ENCODE measurements at places on chromosomes 12 and 14.

DNA sequence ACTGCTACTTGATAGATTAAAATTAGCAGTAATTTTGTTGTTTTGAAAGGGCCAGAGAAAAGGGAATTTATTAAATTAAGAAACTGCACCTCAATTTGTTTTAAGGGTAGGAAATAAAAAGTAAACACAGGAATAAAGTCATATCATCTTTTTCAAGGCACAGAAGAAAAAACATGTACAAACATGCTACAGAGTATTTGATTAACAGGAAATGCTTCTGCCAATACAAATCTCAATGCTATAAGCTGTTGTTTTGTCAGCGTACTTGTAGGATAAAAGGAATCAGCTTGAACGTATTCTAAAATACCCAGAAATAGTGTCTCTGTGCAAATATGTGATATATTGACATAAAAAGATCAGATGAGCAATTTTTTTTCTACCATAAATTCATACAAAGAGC is 474.0 kb upstream of the MGAT4C start:
- no peak for DNase-seq

DNA sequence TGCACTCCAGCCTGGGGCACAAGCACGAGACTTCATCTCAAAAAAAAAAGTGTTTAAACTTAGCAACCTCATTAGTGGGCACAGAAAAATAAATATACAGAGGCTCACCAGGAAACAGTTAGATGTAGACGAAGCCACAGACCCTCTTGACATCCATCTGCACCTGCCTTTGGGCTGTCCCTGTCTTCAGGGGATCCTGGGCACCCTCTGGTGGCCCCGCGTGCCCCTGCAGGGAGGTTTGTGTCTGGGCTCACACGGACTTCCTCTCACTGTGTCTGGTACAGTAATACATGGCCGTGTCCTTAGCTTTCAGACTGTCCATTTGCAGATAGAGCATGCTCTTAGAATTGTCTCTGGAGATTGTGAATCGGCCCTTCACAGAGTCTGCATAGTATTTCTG is 916.5 kb downstream of the TMEM121 start:
- DNase-seq: peak; percentile 21

GRCh38 chr14:22844221-22845102 is 8.1 kb downstream of the MMP14 start:
- DNase-seq: no peak

- no peak for DNase-seq
These were observed 140.5 kb downstream of the PHLDA1 start for GRCh38 chr12:75891072-75891471.

DNA sequence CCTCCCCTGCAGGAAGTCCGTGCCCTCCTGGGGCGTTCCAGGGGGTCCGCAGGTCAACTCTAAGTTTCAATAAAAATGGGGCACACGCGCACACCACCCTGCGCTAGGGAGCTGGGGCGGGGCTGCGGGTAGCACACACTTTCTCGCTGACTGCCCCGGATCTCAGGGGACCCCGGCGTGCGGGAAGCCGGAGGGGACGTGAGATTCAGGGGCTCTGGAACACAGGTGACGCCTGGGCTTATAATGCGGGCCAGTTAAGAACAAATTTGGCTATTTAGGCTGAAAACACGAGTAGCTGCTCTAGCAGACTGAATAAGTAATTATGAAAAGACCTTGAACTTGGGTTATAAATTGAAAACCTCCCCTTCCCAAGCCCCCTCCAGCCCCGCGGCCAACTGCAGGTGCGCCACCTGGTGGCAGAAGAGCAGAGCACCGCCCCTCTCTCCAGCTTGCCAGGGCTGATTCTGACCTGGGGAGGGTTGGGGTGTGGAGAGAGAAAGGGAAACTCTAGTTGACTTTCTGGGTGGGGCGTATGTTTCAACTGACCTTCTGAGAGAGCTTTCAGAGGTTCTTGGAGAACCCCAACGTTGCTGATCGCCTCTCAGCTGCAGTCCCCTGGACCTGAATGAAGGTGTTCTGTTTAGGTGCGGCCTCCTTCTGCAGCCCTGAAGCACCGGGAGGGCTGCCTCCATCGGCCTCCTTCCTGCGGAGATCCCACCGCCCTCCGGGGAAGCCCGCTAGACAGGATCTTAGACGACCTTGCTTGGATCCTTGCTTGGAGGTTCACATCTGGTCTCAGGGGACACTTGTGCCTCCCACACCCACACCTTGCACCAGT is 118.4 kb upstream of the EVL start:
- DNase-seq: peak; percentile 68

DNA sequence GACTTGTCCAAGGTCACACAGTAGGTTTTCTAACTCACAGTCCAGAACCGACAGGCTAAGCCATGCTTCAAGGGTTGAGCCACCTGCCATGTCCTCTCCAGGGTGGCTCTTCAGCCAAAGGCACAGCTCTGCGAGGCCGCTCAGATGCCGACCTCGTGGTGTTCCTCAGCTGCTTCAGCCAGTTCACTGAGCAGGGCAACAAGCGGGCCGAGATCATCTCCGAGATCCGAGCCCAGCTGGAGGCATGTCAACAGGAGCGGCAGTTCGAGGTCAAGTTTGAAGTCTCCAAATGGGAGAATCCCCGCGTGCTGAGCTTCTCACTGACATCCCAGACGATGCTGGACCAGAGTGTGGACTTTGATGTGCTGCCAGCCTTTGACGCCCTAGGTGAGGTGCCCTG is 12.7 kb upstream of the OAS2 start:
- DNase-seq: no peak

DNA sequence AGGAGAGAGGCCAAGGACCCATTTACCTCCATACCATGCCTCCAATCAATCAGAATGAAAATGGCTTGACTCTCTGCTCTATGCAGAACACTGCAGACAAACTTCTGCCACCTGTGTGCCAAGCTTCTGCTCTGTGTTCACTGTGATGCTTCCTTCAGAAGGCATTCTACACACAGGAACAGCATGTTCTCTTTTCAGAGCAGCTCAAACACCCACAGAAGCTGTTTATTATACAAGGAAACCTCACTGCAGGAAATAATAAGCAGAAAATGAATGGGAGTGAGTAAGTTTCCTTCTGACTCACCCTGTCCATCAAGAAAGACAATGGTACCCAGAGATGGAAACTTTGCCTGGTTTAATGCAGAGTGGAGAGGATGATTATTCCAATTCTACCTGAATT is 2.4 kb upstream of the ESR2 start:
- no peak for DNase-seq

DNA sequence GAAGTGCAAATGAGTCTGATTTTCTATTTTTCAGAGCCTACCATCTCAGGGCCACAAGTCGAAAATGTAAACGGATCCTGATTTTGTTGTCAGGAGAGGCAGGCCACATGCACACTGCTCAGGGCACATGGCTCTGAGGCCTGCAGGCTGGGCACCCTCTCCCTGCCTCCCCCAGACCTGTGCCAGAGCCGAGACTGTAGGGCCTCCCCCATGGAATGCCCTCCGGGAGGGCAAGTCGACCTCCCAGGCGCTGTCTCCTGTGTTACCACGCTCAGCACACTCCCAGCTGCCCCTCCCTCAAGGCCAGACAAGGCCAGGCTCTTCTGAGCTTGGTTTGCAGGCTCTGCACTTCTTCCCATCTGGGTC is 121.7 kb downstream of the CRACR2A start:
- DNase-seq: no peak

DNA sequence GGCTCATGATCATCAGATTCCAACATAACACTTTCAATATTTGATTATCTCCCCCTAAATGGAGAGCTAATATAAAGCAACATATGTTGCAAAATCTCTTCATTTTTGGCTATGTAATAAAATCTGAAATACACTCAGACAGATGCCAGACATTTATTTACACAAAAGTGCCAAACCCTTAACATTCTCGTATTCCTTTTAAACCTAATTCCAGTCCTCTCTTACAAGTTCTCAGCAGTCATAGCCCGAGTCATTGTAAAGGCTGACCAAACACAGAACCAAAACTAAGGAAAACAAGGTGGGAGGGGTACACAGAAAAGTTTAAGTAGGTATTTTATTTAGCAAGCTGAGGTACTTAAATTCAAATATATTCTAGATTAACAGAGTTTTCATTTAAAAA is 81.4 kb downstream of the LRP6 start:
- no peak for DNase-seq

- DNase-seq: peak; percentile 33
These were observed 22.4 kb upstream of the CLEC2D start for GRCh38 chr12:9646794-9647781.

DNA sequence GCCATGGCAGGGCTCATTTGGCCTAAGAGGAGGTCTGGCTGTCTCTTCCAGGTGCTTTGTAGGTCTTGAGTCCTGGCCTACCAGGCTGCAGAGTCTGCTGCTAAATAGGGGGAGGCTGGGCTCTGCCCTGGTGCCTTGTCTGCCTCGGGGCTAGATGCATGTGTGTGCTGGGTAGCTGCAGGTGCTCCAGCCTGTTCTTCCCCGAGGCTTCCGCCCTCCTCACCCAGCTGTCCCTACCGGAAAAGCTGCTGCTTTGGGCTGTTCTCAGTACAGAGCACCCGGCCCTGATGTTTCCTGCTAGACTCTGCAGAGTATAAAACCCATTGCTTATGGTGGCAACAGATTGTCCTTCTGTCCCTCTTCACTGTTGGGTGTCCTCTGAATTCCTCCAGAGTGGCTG is 37.7 kb downstream of the RAB35 start:
- DNase-seq: no peak

- peak; percentile 10 for DNase-seq
These were observed 1.2 kb downstream of the SOCS2 start for GRCh38 chr12:93573552-93574223.

GRCh38 chr12:97048421-97049035 is 141.5 kb downstream of the NEDD1 start:
- peak; percentile 51 for DNase-seq

DNA sequence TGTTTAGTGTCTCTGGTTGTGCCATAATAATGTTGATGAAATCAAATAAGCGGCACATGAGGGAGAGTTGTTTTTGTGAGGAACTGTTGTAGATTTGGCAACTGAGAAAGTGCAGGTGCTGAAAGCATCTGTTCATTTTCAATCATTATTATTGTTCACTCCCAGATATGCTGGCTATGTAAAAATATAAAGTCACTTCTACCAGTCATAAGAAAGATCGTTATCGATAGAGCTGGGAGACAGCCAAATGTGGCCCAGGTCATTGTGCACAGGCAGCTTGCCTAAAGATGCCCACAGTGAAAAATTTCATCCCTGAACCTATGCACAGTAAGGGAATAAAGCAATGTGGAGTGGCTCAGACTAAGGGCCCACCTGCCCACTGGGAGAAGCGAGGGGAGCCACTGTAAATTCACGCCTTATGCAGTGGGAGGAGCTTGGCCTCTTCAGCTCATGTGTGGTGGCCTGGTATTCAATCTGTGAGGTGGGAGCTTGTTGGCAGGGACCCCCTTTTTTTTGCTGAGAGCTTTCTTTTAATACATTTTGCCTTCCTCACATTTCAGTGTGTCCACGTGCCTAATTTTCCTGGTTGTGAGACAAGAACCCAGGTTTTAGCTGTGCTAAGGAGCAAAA is 1490.8 kb upstream of the TMEM132C start:
- DNase-seq: no peak

- no peak for DNase-seq
These were observed 11.1 kb upstream of the GPX2 start for GRCh38 chr14:64953661-64954060.

GRCh38 chr14:99745307-99745951 is 47.8 kb upstream of the EML1 start:
- no peak for DNase-seq

- DNase-seq: no peak
These were observed 104.8 kb upstream of the DIO3 start for GRCh38 chr14:101456246-101457175.

- no peak for DNase-seq
These were observed 51.8 kb downstream of the MOK start for GRCh38 chr14:102252834-102253801.

DNA sequence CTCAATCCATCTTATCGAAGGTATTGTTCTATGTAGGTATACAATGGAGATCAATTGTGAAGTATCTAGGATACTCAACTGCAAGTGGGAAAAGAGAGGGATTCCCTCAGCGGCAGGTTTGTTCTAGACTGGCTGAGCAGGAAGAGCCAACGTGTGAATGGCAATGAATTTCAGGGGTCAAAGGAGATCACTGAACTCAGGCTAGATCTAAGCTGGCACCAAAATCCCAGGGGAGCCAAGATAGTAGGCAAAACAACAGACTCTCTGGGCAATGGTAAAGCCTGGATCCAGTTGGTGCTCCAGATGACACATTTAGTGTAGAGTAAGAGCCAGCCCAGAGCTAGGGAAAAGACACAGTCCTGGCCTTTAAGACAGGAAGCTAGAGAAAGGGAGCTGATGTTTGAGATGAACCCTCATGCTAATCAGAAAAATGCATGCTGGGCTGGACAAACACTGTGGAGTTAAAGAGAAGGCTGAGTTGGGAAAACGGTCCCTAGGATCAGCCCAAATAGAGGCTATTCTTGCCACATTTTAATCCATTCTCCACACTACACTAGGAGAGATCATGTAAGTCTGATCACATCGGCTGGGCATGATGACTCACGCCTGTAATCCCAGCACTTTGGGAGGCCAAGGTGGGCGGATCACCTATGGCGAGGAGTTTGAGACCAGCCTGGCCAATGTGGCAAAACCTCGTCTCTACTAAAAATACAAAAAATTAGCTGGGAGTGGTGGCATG is 45.6 kb downstream of the EFCAB11 start:
- no peak for DNase-seq

GRCh38 chr12:92513231-92513730 is 189.5 kb upstream of the PLEKHG7 start:
- DNase-seq: no peak

DNA sequence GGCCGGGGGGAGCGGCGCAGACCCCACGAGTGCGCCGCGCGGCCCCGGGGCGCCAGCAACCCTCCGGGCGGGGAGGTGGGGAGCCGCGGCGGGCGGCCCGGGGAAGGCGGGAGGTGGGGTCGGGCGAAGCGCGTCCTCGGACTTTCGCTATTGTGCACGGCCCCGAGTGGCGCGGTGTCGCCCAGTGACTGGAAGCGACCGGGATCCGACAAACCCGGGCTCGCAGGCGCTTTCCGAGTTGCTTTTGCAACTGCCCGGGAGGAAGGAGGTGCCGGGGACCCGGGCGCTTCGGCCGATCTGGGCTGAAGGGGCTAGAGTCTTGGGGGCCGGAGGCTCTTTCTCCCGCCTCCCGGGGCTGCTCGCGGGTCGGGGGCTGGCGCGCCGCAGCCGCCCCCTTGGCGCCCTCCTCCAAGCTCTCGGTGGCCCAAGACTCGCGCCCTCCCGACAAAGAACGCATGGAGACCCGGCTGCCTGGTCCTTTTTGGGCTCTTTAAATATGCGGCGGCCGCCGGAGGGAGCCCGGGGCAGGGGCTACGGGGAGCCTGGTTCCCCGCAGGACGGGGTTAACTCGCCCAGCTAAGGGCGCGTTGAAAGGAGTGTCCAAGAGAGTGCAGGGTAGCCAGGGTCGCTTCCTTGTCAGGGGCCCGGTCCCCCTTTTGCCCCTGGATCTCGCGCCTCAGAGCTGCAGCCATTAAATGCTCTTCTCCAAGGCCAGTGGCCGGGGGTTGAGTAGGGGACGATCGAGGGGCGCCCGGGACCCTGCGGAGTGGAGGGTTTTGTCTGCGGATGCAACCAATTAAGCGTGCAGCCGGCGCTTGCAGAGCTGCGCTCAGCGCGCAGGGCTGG is 1.4 kb downstream of the HMGA2 start:
- peak; percentile 24 for DNase-seq
